ENCODE measurements at places on chromosomes 6 and 20. TPM values are rescaled to one million over a fixed set of nuclear protein-coding genes. Genes with fewer than 3 reads are reported as not detected.
A peak's percentile ranks its signal among the peaks of the same experiment; 100 is the strongest.

ACSS2 gene
- total RNA-seq: 33.5 TPM

STX16 gene
- total RNA-seq: 44.5 TPM

SERAC1 gene
- total RNA-seq: 7.1 TPM

AGER gene
- total RNA-seq: 18.8 TPM

- peak; percentile 40 for DNase-seq
These were observed 45.3 kb upstream of the SMIM8 start for GRCh38 chr6:87277123-87277522.

DNA sequence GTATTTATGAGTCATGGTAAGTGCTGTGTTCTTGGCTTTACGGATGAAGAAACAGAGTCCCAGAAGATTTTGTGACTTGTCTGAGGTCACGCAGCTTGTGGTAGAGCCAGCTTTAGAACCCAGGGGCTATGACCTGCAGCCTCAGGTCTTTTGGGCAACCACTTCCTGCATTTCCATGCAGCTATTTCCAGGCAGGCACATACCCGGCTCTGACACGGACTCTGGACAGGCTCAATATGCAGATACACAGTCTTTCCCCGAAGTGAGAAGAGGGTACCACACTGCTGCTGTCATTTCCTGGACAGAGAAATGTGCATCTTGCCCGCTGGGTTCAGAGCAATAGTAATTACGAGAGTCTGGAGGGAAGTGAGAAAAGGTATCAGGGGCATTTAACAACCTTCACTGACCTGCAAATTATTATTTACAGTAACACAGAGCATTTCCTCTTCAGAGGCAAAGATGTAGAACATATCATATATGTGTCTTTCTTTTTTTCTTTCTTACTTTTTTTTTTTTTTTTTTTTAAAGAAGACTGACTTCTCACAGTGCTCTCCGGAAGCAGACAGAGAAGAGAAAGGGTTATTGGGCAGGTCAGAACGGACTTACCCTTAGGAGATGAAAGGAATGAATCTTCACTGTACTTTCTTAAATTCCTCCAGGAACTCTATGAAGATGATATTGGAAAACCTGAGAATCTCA is 185.1 kb downstream of the CLIC5 start:
- DNase-seq: no peak

NEDD9 gene
- total RNA-seq: 6.6 TPM

IRF4 gene
- total RNA-seq: 0.37 TPM
